ENCODE measurements at places on chromosomes 12 and 14. TPM values are rescaled to one million over a fixed set of nuclear protein-coding genes. Genes with fewer than 3 reads are reported as not detected.

The LRP10 gene
- 139 TPM for total RNA-seq

DNA sequence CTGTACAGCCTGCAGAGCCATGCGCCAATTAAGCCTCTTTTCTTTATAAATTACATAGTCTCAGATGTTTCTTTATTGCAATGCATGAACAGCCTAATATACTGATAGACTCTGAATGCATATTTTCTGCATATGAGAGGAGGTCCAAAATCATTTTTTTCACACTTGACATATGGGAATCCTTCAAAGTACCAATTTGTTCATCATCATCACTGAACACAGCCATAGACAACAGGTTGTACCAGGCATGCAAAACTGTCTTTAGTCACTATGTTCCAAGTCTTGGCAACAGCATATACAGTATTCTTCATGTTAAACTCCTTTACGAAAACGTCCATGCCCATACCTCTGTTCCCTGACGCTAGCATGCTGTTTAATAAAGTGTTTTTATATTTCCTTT is 470.7 kb upstream of the GARIN6 start:
- no peak for DNase-seq

DNA sequence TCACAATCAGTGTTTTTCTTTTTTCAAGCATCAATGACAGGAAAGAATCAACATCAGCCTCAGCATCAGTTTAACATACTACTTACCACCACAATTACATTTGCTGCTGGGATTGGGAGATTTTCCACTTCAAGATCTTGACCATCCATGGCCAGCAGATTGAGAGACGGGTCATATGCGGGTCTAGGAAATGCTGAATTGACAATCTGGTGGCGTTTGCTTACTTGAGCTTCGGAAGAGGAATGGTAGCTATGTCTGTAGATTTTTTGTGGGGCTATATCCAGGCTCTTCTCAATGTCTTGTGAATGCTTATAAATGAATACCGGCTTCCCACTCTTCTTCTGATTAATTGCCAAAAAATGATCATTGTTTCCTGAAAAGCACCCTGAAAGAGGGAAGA is 27.9 kb downstream of the PTPRR start:
- no peak for DNase-seq

The C12orf60 gene
- total RNA-seq, result 0.62 TPM

DNA sequence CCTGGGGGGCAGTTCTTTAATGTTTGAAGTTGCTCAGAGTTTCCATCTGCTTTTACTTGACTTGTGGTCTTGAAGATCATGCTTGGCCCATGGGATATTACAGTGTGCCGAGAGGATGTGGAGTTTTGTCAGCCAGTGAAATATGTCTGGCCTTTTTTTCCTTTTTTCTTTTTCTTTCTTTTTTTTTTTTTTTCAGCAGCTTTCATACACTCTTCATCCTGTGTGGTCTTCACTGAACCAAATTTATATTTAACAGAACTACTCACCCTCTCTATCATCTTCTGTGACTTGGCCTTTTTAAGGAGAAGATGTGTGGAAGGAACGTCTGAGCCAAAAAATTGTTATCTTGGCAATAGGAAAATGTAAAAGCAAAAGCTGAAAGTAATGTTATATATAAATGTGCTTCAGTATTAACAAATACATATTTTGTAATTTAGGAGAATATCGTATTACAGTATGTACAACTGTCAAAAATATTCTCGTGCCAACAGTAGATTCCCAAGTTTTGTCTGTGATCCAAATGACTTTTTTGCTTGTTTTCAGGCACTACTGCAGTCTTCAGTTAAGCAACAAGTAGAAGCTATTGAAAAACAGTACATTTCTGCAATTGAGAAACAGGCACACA is 200.6 kb downstream of the CCDC91 start:
- no peak for DNase-seq

The ADAM21 gene
- not detected for total RNA-seq

The GALNT4 gene
- total RNA-seq, result 5.4 TPM

DNA sequence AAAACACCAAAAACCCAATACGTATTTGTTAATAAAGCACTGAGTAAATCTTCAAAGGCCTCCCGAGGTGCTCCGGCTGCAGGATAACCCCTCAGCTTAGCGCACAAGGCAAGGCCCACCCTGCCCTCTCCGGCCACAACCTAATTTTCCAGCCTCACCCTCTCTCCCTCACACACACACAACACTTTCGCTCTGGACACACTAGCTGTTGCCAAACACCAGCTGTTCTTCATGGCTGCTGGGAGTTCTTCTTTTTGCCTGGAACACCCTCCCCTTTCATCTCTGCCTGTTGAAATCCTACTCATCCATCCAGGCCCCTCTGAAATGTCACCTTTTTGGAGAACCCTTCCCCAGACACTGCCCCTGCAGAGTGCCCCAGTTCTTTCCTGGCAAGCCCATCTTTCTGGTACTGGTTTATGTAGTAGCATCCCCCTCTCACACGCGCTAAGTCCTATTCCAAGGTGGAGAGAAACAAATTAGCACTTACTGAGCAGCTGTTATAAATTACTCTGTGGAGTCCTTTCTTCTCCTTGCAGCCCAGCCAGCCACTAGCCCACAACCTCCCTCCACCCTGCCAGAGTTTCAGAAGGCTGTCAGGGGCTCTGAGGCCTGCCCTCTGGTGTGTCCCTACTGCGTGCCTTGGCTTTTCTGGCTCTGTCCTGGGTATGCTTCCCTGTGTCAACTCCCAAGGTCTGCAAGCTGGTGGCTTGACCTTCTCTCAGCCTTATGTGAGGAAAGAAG is 805 bp upstream of the CRACR2A start:
- no peak for DNase-seq

GRCh38 chr12:104243551-104243950 is 28.0 kb downstream of the TXNRD1 start:
- no peak for DNase-seq

DNA sequence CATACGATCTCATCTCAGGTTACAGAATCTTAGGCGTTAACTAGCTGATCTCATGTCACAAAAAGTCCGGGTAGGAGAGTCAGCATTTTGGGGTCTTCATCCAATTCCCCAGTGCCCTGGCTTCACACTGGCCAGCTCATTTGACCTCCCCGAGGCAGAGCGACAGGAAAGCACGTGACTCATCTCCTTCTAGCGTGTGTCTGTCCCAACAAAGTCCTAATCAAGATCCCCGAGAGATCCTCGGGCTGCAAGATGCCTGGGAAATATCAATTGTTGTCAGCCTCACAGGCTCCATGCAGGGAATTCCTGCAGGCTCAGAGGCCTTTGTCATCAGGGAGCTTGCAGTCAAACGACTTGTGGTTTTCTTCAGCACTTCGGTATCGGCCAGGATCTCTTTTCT is 57.5 kb downstream of the ZNF664 start:
- no peak for DNase-seq

- DNase-seq, result no peak
Observed at GRCh38 chr12:1170411-1170810, 179.4 kb downstream of the ERC1 start.

The PRICKLE1 gene
- 19.4 TPM for total RNA-seq

DNA sequence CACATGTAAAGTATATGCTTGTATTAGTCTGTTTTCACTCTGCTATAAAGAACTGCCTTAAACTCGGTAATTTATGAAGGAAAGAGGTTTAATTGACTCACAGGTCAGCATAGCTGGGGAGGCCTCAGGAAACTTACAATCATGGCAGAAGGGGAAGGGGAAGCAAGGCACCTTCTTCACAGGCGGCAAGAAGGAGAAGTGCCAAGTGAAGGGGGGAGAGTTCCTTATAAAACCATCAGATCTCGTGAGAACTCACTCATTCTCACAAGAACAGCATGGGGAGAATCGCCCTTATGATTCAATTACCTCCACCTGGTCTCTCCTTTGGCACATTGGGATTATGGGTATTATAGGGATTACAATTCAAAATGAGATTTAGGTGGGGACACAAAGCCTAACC is 229.5 kb upstream of the PLXNC1 start:
- no peak for DNase-seq

The SOAT2 gene
- 0.32 TPM for total RNA-seq

DNA sequence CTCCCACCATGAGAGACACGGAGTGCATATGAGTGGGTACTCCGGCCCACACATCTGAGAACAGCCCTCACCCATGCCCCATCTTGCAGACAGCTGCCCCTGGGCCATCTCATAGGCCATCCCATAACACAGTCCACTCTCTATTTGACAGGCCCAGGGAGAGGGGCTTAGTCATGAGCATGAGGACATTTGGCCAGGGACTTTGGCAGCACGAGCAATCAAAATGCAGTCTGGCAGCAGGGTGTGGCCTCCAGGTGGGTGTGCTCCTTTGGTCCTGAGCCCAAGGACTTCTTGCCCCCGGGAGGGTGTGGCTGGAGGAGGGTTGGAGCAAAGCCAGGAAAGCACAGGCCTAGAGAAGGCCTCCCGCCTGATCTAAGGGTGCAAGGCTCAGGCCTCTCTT is 25.6 kb downstream of the EMP1 start:
- peak; percentile 82 for DNase-seq

- no peak for DNase-seq
Observed at GRCh38 chr12:50725011-50725942, 38.6 kb upstream of the ATF1 start.

The RAD9B gene
- 1.3 TPM for total RNA-seq

The CLEC2A gene
- not detected for total RNA-seq

The TAS2R9 gene
- 0.51 TPM for total RNA-seq

The MLXIP gene
- total RNA-seq, result 78.3 TPM

GRCh38 chr14:99131632-99132271 is 140.2 kb downstream of the BCL11B start:
- no peak for DNase-seq

- no peak for DNase-seq
Observed at GRCh38 chr12:118617611-118618450, 241.5 kb downstream of the SUDS3 start.

DNA sequence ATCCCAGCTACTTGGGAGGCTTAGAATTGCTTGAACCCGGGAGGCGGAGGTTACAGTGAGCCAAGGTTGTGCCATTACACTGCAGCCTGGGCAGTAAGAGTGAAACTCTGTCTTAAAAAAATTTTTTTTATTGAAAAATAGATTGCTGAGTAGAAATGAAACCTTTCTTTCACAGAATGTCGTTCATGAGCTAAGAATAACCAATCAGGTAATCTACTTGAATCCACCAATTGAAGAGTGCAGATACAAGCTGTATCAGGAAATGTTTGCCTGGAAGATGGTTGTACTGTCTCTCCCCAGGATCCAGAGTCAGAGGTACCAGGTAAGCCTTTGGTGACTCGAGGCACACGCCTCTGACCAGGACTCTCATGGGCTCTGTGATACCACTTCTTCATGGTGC is 27.0 kb downstream of the DYNC1H1 start:
- no peak for DNase-seq

The KRT82 gene
- total RNA-seq, result not detected

The CLMN gene
- 11.1 TPM for total RNA-seq

DNA sequence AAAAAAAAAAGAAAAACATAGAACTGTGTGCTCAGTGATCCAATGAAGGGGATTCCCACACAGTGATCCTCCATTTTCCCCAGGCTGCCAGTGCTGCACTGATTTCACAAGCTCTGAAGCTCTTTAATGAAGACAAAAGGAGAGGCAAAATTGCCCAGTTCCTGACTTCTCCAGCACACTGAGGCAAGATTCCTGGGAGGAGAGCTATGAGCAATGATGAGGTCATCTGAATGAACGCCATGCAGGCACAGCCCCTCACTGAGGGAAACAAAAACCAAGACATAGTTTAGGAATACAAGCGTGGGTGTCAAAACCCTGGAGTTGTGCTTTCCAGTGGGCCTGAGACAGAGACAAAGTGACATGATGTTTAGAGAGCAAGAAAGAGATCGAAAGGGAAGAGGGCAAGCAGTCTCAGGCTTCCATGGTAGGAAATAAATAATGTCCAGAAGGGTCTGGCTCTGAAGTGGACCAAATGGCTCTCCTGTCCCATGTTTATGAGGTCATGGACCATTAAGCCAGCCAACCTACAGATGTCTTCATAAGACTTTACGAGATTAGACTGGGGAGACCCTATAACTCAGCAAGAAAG is 40.9 kb upstream of the SMUG1 start:
- DNase-seq, result peak; percentile 81

The PLEKHD1 gene
- total RNA-seq, result 0.10 TPM

The TMEM52B gene
- not detected for total RNA-seq

- DNase-seq, result no peak
Observed at GRCh38 chr12:47612953-47613352, 92.9 kb downstream of the RPAP3 start.

The OR10P1 gene
- not detected for total RNA-seq

DNA sequence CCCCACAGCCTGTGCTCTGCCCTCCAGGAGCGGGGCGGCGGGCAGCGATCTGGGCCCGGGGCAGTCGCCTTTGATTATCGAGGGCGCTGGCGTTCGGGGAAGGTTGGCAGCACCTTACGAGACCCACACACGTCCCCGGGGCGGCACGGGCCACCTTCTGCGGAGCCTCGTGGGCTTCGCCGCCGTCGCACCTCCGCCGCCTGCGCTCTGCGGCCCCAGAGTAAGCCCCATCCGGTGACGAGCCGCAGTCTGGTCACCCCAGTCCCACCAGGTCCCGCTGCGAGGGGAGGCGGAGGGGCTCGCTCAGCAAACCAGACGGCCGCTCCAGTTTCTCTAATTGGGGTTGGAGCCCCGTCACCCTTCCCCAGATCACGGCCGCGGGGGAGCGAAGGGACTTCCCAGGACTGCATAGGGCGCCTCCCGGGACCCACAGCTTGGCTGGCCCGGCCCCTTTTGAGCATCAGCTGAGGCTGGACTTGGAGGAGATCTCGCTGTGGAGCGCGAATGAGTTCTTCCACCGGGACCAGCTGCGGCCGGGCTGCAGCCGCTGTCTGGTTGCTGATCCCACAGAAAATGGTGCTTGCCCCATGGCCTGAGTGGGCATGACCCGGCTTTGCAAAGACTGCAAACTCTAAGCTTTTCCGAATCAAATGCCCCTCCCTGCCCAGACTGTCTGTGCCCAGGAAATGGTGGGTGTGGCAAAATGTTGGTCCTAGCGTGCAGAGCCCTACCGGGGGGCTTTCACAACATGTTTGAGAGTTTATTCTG is 560 bp downstream of the LGALS3 start:
- DNase-seq, result peak; percentile 93

DNA sequence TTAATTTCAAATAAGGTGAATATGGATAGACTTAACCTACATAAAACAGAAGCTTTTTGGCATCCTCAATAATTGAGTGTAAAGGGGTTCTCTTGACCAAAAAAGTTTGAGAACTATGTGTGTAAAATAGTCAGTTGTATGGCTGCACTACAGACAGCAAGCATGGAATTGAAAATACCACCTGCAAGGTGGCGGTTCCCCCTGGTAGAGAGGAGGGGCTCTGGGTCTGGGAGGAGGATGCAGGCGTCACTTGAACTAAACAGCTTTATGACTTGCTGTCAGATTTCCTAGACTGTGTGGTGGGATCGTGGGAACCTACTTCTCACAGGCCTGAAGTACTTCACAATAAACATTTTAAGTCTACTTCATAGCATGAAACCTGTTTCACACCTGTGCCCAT is 6.3 kb downstream of the EVL start:
- no peak for DNase-seq

Data from posterior vena cava (tissue), 2 donors.